ENCODE measurements at places on chromosomes 4 and X.

DNA sequence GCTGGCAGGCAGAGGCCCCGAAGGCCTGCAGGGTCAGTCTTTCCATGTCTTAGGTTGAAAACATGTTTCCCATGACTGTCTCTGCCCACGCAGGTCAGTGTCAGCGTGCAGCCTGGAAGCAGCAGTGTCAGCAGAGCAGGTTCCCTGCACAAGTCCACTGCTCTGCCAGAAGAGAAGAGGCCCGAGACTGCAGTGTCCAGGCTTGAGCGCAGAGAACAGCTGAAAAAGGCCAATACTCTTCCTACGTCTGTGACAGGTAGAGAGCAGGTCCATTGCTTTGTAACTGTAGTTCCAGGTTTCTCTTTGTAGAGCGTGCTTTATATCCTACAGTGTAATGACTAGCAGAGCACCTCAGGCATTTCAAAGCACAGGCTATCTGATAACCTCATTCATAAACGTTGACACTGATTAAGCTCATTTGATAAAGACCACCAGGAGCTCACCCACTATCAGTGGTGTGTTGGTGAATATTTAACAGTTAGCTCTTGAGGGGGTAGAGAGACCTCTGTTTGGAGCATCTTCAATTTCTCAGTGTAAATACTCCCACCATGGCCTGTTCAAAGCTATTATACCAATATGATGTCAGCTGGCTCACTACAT lies 63.2 kb downstream of the AASDH start:
- no peak for DNase-seq

DNA sequence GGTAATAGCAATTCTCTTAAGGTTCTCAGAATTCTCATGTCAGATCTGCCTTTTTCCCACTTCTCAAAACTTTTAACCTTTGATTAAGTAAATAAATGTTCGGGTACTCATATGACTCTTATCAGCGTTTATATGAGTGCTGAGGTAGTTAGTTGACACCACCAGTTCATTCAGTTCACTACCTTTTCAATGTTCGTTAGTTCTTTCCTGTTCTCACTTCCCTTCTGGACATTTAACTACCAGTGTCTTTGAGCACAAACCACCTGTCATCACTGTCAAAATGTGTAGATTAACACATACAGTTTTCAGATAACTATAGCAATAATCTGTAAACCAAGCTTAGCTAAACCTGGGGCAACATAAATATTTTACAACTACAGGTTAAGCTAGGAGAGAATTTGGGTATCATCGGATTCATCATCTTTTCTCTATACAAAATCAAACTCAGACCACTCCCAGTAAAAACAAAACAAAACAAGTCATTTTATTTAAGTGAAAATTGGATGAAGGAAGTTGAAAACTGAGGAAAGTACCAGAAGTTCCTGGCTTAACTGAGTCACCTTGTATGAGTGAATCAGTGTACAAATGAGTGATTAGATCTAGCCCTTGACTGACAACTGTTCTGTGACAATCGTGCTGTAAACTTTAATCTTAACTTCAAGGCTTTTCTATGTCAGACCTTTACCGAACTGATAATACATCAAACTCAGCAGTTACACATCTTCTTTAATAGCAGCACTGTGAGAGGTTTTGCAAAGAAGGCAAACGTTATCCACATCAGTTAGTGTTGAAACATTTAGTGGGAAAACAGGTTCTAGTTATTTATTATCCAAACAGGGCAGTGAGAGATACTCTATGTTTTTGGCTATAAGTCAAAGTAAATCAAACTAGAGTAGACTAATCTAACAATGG lies 41.9 kb downstream of the ARHGEF38 start:
- DNase-seq: no peak

DNA sequence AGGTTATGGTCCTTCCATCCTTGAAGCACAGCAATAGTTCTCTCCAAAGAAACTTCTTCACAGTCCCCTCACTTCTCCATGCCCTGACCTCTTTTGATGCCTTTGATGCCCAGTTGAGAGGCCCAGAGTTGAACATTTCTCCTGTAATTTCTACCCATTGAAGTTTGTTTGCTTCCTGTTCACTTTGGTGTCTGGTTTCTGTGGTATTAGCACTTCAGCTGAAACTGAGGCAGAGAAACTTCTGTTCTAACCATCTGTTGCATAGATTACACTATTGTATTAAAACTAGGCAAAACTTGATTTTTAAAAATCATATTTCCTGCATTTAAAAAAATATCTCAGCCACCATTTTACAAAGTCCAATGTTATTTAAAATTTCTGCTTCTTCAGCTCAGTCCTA lies 89.8 kb upstream of the ADGRG2 start:
- no peak for DNase-seq

GRCh38 chr4:58214376-58214775 lies 1104.2 kb upstream of the IGFBP7 start:
- DNase-seq: no peak

GRCh38 chr4:153296040-153296823 lies 48.3 kb upstream of the MND1 start:
- DNase-seq: no peak

- DNase-seq: no peak
Measured at GRCh38 chr4:98482503-98482846, 175.9 kb downstream of the TSPAN5 start.

GRCh38 chrX:42803320-42803719 lies 25.4 kb upstream of the PPP1R2C start:
- DNase-seq: no peak

DNA sequence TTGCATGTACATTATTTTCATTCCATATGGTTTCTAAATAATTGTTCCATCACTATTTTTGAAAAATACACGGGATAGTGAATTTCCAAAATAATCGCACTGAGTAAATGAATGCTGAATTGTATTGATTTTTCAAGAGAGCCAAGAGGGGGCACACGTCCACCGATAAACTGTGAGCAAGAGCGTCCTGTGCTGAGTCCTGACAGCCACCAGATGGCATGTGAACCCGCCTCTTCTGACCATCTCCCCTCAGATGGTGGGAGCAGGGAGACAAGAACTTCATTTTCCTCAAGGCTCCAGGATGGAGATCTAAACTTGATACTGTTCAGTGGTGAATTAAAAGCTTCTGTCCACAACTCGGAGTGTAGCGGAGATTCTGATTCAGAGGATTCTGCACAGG lies 30.6 kb upstream of the IL9R start:
- DNase-seq: no peak

DNA sequence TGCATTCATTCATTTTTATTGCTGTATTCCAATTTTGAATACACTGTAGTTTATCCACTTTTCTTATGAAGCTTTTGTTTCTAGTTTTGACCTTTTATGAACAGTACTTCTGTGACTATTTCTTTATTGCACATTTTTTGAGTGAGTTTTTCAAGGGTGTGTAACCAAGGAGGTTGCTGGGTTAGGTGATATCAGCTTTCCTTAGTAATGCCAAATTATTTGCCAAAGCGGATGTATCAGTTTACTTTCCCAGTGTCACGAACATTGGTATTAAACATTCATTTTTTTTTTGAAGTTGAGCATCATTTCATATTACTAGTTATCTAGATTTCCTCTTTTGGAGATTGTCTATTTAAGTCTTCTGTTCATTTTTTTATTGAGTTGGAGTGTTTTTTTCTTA lies 32.9 kb downstream of the STIM2 start:
- no peak for DNase-seq

DNA sequence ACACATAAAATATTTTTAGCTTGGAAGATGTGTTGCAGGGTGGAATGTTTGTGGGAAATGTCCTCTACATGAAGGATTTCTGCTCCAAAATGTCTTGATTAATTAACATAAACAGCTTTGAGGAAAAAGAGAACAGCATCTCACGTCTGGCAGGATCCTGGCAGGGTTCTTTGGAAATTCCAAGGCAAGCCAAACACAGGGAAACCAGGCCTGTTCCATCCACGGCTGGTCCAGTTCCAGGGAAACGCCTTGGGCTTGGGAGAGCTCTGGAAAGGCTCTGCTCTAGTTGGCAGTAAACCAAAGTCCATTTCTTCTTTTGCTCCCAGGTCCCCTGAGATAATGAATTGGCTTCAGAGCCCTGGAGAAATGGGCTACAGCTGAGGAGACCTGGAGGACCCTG lies 42.4 kb upstream of the GAB1 start:
- no peak for DNase-seq

GRCh38 chrX:129777218-129778030 lies 2.3 kb upstream of the SASH3 start:
- no peak for DNase-seq

- no peak for DNase-seq
Measured at GRCh38 chrX:22078117-22078516, 46.0 kb downstream of the PHEX start.

DNA sequence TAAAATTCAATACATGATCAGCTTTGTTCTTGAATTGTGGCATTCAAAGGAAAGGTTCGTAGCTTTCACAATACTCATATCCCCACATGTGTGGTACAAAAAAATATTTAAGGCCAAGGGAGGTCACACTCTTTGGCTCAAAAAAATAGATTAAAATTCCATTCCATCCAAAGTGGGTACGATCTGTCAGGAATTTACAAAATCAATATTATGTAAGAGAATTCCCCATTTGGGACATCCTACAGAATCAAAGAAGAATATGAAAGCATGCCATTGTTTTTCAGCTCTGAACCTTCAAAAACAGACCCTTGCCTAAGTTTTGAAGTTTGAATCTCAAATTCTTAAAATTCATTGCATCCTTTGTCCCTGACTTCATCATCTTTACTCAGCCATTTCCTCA lies 85.8 kb downstream of the MID1 start:
- no peak for DNase-seq

All from NCI-H1417 (cell line).